ENCODE measurements at places on chromosomes 6 and 20. TPM values are rescaled to one million over a fixed set of nuclear protein-coding genes. Genes with fewer than 3 reads are reported as not detected.

DNA sequence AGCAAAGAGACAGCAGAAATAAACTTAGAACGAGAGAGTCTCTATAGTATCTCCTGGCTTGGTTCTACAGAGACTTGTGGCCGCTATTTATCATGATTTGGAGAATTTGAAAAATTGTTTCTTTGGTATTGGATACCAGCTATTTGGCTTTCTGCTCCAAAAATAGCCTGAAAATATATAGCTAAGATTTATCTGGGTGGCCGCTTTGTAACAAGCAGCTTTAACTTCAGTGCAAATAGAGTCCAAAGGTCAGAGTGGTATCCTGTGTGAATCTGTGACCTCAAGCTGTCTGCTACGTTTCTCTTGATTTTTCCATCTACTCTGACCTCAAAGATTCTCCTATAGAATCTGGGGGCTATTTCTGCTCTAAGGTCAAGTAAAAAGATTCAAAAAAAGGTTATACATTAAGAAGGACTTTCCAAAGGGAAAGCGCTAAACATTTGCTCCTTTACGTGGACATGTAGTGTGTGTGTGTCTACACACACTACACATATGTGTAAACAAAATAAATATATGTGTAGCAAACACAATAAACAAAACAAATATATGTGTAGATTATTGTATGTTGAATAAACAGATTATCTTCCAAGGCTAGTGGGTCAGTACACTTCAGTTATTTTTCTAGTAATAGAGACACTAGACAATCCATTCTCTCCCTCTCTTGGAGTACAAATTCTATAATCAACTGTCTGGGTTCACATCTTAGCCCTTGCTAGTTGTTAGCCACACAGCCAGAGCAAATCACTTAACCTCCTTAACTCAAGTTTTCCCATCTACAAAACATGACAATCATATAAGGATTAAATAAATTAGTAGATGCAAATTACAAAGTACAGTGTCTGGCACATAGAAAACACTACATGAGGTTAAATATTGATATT, 40.8 kb downstream of the CHD6 start:
- DNase-seq = no peak
- no peaks in the 10 kb centered on the region for H3K36me3 ChIP-seq
- no peaks in the 10 kb centered on the region for H3K27me3 ChIP-seq
- H3K27ac ChIP-seq = no peak overlapping the region

DNA sequence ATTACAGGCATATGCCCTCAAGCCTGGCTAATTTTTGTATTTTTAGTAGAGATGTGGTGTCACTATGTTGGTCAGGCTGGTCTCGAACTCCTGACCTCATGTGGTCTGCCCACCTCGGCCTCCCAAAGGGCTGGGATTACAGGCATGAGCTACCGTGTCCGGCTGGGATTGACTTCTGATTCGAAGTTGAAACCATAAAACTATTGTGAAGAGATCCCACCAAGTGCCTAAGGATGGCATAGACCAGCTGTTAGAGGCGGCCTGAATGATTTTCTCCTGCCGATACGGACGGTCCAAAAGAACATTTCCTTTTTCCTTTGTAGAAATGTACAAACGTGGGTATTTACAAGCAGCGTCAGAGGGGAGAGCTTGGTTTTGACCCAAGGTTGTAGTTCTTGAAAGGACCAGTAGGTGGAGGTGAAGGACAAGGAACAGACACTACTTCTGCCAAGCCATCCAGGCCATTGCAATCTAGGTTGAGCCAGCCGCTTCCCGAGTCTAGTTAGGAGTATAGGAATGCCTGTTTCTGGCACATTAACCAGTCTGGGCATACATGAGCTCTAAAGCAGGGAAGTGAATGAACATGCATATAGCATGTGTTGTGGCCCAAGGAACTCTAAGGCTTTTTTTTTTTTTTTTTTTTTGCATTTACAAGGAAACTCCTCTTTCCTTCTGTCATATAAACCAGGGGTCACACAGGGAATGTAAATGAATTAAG, 29.0 kb downstream of the MOCS3 start:
- DNase-seq = no peak
- no peak overlapping the region for H3K4me3 ChIP-seq
- H3K4me1 ChIP-seq = peaks cover 3% of the 10 kb centered on the region
- H3K27me3 ChIP-seq = no peaks in the 10 kb centered on the region

The GRM4 gene
- not detected for total RNA-seq

- H3K36me3 ChIP-seq = no peaks in the 10 kb centered on the region
- H3K4me3 ChIP-seq = no peak overlapping the region
- no peaks in the 10 kb centered on the region for H3K4me1 ChIP-seq
Measured at GRCh38 chr20:45088247-45088646, 12.7 kb downstream of the KCNS1 start.

The MYT1 gene
- not detected for total RNA-seq

The USP49 gene
- total RNA-seq = 5.4 TPM

DNA sequence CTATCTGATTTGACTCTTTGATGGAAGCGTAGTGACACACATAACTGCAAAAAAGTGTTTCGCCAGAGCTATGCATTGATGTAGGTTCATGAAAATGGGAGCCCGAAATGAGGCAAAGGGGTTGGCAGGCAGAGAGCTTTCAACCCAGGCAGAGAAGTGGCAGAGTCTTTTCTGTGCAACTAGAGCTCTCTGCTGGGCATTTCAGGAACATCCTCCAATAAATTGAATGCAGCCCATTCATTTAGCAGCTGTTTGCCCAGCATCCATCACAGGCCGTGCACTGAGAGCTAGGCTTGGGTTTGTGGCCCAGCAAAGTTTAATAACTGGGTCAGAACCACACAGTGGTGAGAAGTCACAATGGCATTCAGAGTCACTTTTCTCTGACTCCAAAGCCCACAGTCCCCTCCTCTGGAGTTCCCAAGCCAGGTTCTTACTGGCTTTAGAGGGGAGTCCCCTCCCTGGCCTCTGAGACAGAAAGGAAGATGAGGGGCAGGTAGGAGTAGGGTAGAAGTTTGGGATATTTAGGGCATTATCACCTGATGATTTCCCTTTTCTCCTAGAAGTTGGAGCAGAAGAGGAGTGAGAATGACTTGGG, 31.8 kb upstream of the ELMO2 start:
- H3K4me1 ChIP-seq = no peaks in the 10 kb centered on the region
- no peak for DNase-seq
- H3K36me3 ChIP-seq = no peaks in the 10 kb centered on the region
- H3K4me3 ChIP-seq = no peak overlapping the region

DNA sequence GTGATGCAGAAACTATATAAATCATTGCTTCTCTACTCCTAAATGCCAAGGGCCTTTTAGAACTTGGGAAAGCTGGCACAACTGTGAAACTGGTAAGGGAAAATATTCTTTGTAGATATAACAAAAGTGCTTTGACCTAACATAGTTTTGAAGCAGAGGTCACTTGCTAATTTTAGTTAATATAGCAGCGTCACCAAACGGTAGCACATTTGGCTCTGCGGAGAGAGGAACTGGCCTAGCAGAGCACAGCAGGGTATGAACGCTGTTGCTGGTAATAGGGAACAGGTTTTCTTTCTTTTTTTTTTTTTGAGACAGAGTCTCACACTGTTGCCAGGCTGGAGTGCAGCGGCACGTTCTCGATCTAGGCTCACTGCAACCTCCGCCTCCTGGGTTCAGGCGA, 67.4 kb downstream of the ECT2L start:
- H3K36me3 ChIP-seq = no peaks in the 10 kb centered on the region
- no peaks in the 10 kb centered on the region for H3K4me1 ChIP-seq
- no peaks in the 10 kb centered on the region for H3K27me3 ChIP-seq
- no peak overlapping the region for H3K4me3 ChIP-seq

DNA sequence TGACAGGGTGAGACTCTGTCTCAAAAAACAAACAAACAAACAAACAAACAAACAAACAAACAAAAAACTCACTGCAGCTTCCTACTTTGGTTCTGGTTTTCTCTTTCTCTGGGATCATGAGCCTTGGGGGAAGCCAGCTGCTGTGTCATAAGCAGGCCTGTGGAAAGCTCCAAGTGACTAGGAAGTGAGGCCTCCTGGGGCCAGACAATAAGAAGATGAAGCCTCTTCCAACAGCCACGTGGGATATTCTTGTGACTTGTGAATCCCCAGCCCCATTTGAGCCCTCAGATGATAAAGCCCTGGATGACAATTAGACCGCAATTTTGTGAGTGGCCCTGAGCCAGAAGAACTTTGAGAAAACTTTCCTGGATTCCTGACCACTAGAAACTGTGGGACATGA, 11.4 kb downstream of the HLA-A start:
- H3K36me3 ChIP-seq = no peaks in the 10 kb centered on the region
- no peaks in the 10 kb centered on the region for H3K4me1 ChIP-seq
- no peaks in the 10 kb centered on the region for H3K27me3 ChIP-seq

- no peak for DNase-seq
- no peaks in the 10 kb centered on the region for H3K27me3 ChIP-seq
- no peak overlapping the region for H3K4me3 ChIP-seq
- H3K36me3 ChIP-seq = no peaks in the 10 kb centered on the region
Measured at GRCh38 chr6:31011153-31011552, 879 bp downstream of the MUC22 start.

Data from Peyer's patch (tissue), 4 donors.